ENCODE measurements at places on chromosomes 7 and 10.

DNA sequence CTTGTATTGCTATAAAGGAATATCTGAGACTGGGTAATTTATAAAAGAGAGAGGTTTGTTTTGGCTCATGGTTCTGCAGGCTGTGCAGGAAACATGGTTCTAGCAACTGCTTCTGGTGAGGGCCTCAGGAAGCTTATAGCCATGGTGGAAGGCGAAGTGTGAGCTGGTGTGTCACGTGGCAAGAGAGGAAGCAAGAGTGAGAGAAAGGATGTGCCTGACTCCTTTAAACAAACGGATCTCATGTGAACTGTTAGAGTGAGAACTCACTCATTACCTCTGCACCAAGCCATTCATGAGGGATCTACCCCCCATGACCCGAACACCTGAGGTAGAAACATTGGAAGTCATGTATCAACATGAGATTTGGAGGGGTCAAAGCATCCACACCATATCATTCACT lies 7.7 kb upstream of the ITPRIP start:
- DNase-seq, result no peak

DNA sequence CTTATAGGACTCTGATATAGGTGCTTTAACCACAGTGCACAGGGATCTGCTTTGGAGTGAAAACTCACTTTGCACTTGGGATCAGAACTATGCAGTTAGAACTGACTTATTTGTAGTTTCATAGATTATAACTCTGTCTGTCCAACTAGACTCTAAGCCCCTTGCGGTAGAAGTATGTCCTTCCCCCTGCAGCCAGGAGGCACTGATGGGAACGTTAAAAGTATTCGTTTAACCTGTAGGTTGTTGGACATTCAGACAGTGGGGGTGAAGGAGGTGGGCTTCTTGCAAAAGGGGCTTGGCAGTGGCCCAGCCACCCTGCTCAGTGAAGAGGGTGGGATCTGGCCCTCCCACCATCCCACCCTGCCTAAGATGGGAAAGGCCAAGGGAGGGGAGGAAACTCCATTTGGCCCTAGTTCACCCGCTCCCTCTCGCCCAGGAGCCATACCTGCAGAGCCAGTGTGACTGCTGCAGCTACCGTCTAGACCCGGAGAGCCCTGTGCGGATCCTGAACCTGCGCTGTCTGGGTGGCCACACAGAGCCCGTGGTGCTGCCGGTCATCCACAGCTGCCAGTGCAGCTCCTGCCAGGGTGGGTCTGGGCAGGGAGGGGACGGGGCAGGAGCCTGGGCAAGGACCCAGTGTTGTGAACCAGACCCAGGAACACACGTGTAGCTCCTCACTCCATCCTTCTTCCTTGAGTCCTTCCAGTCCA lies 5.7 kb upstream of the ZNF862 start:
- no peak for DNase-seq

- DNase-seq, result no peak
Measured at GRCh38 chr10:118369641-118370205, 27.6 kb upstream of the FAM204A start.

DNA sequence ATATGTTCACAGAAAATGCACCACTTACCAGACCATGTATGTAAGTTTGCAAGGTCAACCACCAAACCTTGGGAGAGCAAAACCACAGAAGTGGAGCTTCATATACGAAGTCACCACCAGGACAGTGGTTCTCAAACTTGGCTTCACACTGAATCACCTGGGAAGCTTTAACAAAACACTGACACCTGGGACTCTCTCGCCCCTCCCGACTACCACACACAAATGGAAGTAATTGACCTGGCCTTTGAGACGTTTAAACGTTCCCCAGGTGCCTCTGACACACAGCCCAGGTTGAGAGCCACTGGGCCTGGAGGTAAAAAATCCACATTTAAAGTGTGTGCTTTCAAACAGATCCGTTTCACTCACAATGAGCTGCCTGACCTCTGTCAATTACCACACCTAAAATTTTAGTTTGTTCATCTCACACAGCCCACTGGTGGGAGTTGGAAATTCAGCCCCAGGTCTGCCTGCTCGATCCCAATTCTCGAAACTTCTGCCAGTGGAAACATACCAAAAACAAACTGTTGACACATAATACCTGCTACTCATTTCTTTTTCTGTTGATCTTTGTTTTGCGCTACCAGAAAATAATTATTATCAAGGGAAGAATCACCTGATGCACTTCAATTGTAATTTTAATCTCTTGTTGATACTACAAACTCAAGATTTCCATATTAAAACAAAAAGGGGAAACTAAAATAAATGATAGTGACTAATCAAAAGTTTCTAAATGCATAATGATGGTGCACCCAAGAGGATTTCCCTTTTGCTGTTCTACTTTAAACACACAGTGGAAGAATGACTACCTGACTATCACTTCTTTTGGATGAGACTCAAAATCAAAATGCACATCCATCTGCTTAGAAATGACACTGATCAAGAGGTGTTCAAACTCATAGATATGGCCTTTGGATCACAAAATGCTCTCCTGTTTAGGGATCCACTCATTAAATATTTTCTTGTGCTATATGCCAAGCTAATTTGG lies 26.6 kb downstream of the CDNF start:
- DNase-seq, result no peak

DNA sequence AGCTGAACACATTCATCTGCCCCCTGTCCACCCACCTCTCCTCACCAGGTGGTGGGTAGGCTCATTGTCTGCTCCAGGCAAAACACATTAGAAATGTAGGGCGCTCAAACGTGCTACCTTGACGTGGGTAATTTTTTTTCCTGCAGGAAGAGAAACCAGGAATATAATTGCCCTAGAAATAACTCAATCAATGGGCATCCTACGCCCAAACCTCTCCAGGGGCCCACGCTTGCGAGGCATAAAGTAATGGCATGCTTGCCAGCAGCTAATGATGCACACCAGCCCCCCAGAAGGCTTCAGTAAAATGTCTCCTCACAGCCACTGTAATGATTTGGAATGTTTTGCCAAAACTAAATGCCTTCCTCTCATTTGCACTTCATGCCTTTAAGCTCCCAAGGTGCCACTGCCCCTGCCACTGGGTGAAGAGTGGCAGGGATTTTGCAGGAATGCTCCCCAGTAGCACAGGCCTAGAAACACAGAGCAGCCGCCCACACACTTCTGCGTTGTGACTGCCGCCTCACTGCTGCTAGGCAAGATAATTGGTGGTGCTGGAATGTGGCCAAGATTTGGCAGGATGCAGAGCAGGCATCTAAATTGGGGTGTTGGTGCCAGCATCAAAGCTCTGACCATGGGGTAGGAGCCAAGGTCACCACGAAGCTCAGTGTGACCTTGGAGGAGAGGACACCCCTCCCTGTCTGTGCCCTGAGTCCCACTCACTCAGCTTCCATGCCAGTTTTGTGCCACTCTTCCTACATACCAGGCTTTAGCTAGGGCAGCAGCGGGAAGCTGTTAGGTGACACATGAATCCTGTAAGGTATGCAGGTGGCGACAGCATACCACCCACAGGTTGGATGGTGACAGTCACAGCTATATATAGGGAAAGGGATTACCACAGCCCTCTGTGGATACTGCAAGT lies 48.7 kb upstream of the PPP1R3C start:
- peak; percentile 47 for DNase-seq

DNA sequence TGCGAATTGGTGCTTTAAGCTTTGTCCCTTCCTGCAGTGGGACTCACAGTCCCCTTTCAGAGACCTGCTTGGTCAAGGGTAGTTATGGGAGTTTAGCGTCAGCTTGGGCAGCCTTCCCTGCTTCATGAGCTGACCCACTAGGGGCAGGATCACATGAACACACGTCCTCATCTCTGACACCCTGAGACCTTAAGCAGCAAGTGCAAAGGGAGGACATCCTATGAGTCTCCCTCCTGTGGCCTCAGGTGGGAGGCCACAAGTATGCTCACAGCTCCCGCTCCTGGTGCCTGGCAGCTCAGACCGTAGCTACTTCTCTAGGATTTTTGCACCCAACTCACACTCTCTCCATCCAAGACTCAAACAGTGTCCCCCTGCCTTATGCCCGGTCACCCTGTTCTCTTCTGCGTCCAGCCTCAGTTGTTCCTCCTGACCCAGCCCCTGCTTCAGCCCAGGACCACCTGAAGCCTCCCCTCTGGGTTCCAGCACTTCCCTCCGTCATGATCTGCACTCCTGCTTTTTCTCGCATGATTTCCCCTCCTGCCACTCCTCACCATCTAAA lies 136.6 kb upstream of the FAM20C start:
- peak; percentile 33 for DNase-seq

DNA sequence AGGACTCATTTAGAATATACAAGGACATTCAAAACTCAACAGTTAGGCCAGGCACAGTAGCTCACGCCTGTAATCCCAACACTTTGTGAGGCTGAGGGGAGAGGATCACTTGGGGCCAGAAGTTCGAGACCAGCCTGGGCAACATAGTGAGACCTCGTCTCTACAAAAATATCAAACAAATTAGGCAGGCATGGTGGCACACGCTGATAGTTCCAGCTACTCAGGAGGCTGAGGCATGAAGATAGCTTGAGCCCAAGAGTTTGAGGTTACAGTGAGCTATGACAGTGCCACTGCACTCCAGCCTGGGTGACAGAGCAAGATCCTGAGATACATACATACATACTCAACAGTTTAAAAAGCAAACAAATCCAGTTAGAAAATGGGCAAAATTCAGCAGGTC lies 44.9 kb downstream of the GNA12 start:
- no peak for DNase-seq

GRCh38 chr10:26502986-26503385 lies 64.8 kb downstream of the APBB1IP start:
- DNase-seq, result no peak

GRCh38 chr10:14253079-14253478 lies 77.6 kb downstream of the FRMD4A start:
- DNase-seq, result no peak

- DNase-seq, result no peak
Measured at GRCh38 chr10:62341419-62341818, 32.8 kb upstream of the ZNF365 start.

GRCh38 chr7:159019111-159019510 lies 125.6 kb downstream of the VIPR2 start:
- DNase-seq, result no peak

- peak; percentile 27 for DNase-seq
Measured at GRCh38 chr7:66696774-66697191, 43.8 kb upstream of the RABGEF1 start.

- no peak for DNase-seq
Measured at GRCh38 chr7:50662041-50662694, 97.0 kb upstream of the DDC start.

GRCh38 chr7:140881507-140882228 lies 43.1 kb downstream of the BRAF start:
- DNase-seq, result no peak

GRCh38 chr10:130222381-130222780 lies 86.2 kb downstream of the GLRX3 start:
- DNase-seq, result no peak

DNA sequence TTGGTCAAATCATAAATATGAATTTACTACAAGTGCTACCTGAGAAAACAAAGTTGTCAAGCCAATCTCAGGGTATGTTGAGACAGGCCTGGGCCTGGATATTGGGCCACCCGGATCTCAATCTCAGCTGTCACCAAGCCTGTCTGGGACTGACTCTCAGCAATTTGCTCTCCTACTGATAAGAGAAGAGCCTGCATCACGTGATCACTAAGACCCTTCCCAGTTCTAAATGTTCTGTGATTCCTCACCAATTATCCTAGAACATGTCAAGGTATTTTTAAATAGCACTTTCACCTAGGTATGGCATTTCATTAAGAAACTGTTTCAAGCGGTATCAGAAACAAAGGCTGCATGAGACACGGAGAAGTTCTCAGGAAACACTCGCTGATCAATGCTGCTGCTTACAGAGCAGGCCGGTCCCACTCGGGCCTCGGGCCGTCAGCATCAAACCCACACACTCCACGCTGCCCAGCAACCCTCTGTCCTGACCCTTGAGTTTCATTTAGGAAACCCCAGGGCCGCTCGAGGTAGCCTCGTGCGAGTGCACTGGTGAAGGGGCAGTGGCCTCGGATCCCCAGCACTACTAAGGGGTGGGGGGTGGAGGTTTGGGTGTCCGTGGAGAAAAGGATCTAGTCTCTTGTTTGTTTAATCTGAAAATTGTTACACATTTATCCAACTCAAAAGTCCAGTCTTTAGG lies 4.1 kb downstream of the KLF6 start:
- DNase-seq, result no peak

- no peak for DNase-seq
Measured at GRCh38 chr7:100351657-100352058, 6.3 kb upstream of the PILRB start.

DNA sequence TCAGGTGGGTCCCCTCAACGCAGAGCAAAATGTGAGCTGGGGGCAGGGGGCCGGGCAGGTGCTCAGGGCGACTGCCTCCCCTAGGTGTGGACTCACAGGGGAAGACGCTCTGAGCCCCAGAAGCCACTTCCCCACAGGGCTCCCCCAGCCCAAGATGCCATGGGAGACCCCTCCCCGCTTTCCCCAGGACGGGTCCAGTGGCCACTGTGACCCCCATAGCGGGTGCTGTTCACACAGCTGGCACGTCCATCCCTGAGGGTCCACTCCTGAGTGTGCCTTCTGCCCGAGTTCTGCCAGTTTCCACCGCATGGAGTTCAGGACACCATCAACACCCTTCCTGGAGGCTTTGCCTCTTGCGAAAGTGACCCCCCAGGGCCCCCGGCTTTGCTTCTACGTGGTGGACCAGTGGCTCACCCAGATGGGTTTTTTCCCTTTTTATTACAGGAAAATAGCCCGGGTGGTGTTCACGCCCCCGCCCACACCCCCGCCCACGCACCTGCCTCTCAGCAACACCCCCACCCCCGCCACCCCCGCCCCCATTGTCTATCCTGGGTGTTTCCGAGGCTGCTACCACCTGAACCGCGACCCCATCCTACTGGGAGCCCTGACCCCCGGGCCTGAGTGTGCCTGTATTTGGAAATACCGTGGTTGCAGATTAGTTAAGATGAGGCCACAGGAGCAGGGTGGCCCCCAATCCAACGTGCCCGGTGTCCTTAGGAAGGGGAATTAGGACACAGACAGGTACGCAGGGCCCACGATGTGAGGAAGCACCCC lies 32.0 kb downstream of the ADAP1 start:
- DNase-seq, result peak; percentile 69

GRCh38 chr7:84941291-84941690 lies 245.6 kb downstream of the SEMA3D start:
- no peak for DNase-seq

DNA sequence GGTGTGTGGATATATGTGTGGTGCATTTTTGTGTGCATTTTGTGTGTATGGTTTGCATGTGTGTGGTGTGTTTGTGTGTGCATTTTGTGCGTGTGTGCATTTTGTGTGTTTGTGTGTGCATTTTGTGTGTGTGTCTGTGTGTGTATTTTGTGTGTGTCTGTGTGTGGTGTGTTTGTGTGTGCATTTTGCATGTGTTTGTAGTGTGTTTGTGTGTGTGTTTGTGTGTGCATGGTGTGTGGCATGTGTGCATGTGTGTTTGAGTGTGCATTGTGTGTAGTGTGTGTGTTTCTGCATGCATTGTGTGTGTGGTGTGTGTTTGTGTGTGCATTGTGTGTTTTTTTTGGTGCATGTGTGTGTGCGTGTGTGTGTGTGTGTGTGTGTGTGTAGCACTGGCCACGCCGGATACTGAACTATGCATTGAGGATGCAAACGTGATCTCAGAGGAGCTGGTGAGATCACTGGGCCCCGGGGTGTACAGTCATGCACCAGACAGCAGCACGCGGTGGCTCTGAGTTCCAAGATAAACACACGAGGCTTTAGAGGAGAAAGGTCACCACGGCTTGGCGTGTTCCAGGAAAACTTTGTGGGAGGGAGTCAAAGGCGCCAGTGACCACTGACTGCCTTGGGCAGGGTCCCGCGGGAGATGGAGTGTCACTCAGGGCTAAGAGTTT lies 106.6 kb upstream of the SHH start:
- peak; percentile 9 for DNase-seq

GRCh38 chr7:151361193-151361959 lies 19.8 kb downstream of the NUB1 start:
- DNase-seq, result no peak

GRCh38 chr10:79285315-79286197 lies 61.7 kb upstream of the PPIF start:
- no peak for DNase-seq

Data from SW480 (cell line).